Kidney tubule cell (primary cell): ENCODE measurements at places on chromosomes 1 and 21.

DNA sequence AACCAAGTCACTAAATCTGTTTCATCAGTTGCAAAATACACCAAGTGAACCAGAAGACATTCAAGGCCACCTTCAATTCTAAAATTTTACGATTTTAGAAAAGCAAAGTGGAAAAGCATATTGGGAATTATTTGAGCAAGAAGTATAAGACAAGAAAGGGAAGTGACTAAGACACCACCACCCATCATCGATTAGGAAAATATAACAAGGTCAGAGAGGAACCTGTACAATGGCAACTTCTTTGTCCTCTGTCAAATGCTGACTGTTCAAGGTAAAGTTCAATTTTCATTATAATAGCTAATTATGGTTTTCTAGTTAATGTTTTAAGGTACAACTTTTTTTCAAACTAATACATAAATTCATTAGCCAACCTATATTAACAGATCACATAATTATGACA, 10.8 kb downstream of the FRRS1 start:
- DNase-seq, result no peak

GRCh38 chr1:39987869-39988268, 32.9 kb downstream of the MFSD2A start:
- DNase-seq, result no peak

DNA sequence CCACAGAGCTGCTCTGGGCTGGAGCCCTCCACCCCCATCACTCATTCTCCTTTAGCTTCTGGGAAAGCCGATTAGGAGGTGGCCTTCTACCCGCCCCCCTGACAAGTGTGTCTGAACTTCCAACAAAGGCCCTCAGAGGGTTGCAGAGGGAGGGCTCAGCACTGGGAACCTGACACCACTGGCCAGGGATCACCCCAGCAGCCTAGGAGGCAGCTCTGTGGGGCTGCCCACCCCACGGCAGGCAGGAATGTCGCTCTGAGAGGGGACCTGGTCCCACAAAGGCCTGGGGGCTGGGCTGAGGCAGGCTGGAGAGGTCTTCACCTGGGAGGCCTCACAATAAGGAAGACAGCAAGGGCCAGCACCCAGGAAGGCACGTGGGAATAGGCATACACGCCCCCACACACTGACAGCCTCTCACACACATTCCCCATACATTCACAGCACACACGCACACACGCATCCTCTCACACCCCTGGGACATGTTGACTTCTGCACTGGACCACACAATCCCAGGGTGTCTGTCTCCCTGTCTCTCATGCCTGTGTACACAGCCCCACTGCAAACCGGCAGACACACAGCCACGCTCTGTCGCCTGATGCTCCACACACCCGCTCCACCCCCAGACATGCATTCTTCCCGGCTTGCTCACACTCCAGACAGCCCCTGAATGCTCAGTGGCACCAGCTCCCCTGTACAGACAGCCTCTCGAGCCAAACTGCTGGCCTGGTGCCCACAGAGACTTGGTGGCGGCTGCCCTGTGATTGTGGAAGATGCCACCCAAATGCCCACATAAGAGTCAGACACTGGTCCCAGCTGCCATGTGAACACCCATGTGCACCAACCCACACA, 30.7 kb downstream of the DMBX1 start:
- peak; percentile 93 for DNase-seq

GRCh38 chr1:47532921-47533792, 95.3 kb downstream of the FOXD2 start:
- peak; percentile 7 for DNase-seq

- no peak for DNase-seq
Observed at GRCh38 chr1:64956733-64957441, 9.5 kb downstream of the JAK1 start.
